ENCODE measurements at places on chromosomes 7 and 10.

DNA sequence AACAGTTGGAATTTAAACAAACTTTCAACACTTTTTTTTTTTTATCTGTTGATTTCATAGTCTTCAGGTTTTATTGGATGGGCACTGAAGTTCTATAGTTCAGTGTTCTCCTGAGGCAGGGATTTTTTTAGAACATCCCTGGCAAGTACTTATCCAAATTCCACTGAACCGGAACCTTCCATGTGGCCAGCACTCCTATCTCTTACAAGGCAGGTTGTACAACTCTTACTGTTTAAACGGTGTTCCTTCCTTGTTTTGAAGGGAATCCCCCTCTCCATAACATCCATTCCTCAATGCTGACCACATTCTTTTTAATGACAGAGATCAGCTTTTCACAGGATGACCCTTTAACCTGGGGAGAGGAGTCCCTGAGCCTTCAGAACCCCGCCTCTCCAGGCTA lies 238.9 kb upstream of the CTBP2 start:
- no peak for DNase-seq

- no peak for DNase-seq
Observed at GRCh38 chr7:19215412-19215811, 70.2 kb upstream of the FERD3L start.

- DNase-seq: no peak
Observed at GRCh38 chr10:986881-987619, 1.2 kb upstream of the GTPBP4 start.

DNA sequence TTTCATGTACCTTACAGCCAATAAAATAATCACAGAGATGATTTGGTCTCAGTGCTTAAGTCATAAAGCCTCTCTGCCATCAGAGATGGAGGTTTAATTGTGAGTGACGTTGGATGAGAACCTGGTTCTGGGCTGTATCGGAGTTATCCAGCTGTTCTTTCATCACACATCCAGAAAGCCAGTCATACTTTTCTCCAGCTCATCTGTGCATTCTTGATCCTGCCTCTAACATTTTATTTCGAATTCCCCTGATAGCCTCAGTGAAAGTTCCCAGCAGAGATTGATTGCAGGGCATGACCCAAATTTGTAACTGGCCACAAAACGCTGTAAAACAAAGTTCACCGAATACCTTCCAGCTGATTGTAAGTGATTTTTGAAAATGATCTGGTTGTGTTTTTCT lies 212.6 kb upstream of the HABP2 start:
- no peak for DNase-seq

- no peak for DNase-seq
Observed at GRCh38 chr10:21385536-21385935, 139.9 kb downstream of the SKIDA1 start.

- no peak for DNase-seq
Observed at GRCh38 chr7:110704225-110704624, 386.7 kb upstream of the LRRN3 start.

GRCh38 chr10:15730341-15730740 lies 10.6 kb upstream of the ITGA8 start:
- DNase-seq: no peak

- no peak for DNase-seq
Observed at GRCh38 chr7:30068117-30068516, 39.9 kb downstream of the PLEKHA8 start.

DNA sequence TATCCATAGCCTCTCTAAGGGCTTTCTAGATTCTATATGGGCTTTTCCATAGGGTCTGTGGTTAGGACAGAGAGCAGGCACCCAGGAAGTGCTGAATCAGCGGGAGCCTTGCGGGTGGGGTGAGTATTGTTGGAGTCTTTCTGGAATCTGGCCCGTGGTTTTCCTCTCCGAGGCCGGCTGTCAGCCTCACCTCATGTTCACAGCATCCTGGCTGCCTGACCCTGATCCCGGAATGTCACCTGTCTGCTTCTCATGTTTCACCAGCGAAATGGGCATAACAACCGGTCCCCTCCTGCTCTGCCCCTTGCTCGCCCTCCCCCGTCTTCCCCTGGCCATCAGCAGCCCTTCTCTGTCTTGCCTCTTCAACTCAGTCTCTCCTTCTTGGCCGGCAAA lies 36.5 kb downstream of the DDIT4 start:
- no peak for DNase-seq

- no peak for DNase-seq
Observed at GRCh38 chr10:48444861-48445841, 138.7 kb downstream of the MAPK8 start.

- no peak for DNase-seq
Observed at GRCh38 chr10:46293832-46294640, 7.2 kb downstream of the ANTXRL start.

GRCh38 chr7:17467386-17467945 lies 169.0 kb downstream of the AHR start:
- DNase-seq: no peak

DNA sequence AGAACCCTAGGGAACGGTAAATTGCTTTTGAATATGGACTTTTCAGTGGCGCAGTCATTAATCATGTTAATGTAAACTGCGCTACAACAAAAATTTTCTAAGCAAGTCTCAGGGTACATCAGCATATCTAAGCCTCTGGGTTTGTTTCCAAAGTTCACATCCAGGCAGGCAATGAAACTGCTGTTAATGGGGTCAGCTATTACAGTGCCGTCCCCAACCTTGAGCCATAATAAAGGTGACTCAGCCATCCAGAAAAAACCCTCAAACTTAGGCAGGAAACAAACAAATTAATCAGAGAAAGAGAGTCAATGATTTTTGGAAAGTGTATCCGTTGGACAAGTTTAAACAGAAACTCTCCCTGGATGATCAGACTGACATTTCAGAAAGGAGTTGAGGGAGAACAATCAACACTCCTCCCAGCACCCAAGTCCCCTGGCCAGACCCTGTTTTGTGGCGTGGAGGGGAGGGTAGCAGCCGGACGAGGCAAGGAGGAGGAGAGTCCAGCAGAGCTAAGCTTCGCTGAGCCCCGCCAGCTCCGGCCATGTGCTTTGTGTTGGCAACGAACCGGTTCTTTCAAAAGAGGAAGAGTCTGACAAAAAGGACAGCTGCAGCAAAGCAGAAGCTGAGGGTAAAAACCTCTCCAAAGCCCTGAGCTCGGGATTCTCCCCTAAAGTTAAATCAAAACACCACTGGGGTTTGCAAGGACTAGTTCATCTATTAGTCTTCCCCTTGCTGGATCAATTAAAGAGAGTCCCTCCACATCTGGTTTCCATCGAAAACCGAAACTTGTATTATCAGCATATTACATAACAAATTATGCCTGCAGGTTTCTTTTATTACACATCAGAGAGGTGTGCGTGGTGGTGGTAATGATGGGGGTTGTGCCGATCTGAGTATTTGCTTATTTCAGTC lies 3.6 kb downstream of the FAM53B start:
- DNase-seq: no peak

GRCh38 chr7:95897557-95898251 lies 125.3 kb downstream of the DYNC1I1 start:
- DNase-seq: no peak

GRCh38 chr10:115989621-115990020 lies 283.4 kb downstream of the GFRA1 start:
- no peak for DNase-seq

GRCh38 chr10:120963594-120964220 lies 112.5 kb downstream of the WDR11 start:
- no peak for DNase-seq

DNA sequence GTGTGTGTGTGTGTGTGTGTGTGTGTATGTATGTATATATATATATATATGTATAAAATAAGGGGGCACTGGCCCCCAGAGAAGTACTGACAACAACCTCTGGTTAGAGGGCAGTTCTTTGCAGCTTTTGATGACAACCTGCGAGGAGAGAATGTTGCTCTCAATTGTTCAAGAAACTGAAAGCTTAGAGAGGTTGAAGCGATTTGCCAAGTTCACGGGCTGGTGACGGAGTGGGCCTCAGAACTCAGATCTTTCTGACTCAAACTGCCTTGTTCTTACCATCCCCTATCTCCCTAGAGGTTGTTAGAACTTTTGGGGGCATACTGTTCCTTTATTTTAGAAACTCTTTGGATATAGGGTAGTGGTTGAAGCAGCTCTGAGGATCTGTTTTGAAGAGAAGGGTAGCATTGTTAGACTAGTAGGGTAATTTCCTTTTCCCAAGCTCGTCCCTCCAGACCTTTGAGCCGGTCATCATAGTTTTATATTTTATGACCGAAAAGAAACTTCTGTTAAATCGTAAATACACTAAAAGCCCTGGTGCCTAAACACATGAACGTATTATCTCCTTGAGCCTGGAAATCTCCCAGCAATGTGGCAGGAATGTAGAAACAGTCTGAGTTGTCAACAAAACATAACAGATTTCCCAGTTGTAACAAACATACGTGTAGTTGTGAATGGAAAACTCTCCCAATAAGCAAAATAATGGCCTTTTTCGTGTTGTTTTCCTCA lies 541.7 kb upstream of the GALNT17 start:
- no peak for DNase-seq

GRCh38 chr10:119404719-119405519 lies 137.6 kb downstream of the RGS10 start:
- no peak for DNase-seq

- no peak for DNase-seq
Observed at GRCh38 chr10:44968500-44969400, 9.1 kb downstream of the RASSF4 start.

- no peak for DNase-seq
Observed at GRCh38 chr7:27686315-27686714, 23.6 kb upstream of the HIBADH start.

GRCh38 chr7:41007811-41008210 lies 695.1 kb downstream of the INHBA start:
- DNase-seq: no peak

- no peak for DNase-seq
Observed at GRCh38 chr10:69851306-69851705, 49.6 kb downstream of the COL13A1 start.

DNA sequence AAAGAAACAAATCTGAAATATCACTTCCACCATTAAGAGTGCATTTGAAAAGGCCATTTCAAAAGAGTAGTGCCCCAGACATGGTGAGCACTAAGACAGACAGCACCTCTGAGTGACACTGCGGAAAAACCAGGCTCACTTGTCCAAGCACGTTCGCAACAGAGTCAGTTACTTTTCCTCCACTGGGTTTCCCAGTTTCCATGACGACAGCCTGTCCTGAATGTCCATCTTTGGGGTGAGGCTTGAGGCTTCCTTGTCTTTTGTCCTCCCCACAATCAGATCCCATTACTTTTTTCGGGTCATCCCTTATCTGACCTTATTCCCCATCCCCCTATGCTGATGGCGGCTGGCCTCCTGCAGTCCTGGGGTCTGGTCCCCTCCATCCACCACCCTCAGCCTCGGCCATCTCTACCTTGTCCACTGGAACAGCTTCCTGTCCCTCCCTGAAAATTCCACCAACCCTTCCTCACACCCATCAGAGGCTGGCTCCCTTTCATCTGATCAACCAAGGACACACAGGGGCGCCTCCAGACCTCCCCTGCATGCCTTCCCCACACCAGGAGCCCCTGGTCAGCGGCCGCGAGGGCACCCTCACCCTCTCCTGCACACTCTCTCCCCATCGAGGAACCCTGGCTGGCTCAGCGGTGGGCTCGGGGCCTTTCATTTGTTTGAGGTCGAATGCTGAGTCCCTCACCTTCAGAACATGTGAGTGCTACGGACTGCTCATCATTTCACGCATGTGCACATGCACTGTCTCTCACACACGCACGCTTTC lies 363.6 kb downstream of the DNAJB6 start:
- DNase-seq: no peak

GRCh38 chr10:70827086-70827757 lies 11.5 kb downstream of the SGPL1 start:
- no peak for DNase-seq

DNA sequence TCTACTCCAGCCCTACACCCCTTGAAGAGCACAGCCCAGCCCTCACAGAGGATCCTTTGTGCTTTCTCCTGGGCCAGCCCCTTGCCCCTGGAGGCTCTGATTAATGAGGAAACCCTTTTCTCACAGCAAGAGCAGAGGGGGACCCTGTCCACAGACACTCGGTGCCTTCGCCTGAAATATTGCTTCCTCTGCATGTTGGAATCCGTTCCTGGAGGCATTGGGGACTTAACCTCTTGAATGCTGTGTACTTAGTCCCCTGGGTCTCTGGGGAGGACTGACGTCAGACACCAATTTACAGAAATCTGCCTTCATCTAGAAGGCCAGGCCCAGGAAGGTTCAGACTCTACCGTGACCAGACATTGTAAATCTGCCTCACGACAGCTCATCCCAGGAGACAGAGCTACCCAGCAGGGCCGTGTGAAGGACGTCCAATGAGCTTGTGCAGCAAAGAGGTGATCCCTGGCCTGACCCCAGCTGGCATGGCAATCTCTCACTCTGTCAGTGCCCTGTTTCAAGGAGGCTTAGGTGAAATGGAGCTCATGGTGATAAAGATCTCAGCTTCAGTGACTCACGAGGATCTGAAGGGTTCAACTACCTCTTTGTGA lies 8.1 kb upstream of the TMEM72 start:
- DNase-seq: no peak

DNA sequence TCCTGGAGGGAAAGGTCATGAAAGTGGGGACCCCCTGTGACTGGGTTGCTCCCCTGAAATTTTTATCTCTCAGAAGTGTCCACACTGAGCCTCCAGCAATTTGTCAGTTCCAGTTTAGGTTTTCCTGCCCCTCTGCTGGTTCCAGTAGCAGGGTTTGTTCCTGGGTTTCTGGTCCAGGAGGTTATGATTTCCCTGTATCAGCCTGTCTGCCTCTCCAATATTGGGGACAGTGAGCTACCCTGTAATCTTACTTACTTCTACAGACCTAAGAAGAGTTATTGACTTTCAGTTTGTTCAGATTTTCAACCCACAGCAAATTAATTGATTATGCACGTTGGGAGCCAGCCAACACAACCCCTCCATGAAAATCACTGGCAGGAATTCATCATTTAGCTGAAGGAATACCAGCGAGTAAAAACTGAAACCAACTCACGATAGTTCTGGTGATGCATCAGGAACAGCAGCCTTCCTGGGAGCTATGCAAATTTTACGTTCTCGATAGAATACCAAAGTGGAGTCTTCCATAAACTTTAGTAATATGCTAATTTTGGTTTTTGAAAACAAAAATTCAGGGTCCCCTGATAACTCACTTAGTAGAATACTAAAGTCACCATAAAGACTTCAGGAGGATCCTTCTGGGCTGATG lies 31.3 kb upstream of the IL15RA start:
- DNase-seq: no peak

- no peak for DNase-seq
Observed at GRCh38 chr10:127576051-127576450, 26.9 kb downstream of the NPS start.

- no peak for DNase-seq
Observed at GRCh38 chr10:68095153-68095552, 14.1 kb upstream of the MYPN start.

DNA sequence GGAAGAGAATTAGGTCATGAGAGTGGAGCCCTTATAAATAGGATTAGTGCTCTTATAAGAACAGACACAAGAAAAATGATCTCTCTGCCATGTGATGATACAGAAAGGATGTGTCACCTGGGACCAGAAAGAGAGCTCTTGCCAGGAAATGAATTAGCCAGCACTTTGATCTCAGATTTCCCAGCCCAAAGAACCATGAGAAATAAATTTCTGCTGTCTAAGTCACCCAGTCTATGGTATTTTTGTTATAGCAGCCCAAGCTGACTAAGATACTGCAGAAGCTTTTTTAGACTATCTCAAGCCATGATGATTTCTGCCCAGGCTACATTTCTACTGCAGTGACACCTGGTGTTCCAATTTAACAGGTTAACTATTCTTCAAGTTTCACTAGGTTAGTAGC lies 84.8 kb downstream of the RSU1 start:
- no peak for DNase-seq

GRCh38 chr7:68015978-68016532 lies 1019.4 kb downstream of the TYW1 start:
- no peak for DNase-seq
